ENCODE measurements at places on chromosomes 1 and 21.

DNA sequence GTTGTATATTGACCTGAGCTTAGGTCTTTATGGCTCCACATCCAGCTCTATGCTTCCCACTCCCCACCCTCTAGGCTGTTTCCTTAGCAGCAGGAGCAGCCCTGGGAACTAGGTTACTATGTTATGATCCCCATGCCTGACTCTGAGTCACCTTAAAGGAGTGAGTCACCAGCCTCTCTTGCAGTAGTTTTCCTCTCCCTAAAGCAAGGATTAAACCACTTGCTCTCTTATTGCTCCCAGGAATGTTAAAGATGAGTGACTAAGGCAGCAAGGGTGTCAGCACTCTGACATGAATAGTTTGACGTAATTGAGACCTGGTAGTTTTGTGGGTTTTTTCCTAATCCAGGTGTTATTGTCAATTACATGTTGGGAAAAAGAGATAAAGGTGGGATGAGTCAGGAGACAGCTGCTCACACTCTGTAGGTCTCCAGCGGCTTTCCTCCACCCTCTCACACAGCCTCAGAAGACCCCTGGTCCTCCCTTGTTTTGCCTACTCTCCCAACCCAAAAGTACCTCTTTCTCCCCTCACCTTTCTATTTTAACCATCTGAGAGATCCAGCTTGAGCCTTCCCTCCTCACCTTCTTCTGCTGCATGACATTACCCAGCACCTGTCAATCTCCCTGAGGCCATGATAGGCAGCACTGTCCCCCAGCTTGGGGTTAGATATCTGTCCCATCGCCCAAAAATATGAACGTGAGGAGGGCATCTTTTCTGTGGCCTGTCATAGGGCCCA, 369.1 kb upstream of the VAMP3 start:
- DNase-seq: peak; percentile 99

GRCh38 chr1:192635939-192636338, at the start of gene RGS13:
Gene RGS13, plus strand, starts transcription at chr1:192636147. Its CDS starts 8,188 bp downstream, at chr1:192644335.
- DNase-seq: no peak

DNA sequence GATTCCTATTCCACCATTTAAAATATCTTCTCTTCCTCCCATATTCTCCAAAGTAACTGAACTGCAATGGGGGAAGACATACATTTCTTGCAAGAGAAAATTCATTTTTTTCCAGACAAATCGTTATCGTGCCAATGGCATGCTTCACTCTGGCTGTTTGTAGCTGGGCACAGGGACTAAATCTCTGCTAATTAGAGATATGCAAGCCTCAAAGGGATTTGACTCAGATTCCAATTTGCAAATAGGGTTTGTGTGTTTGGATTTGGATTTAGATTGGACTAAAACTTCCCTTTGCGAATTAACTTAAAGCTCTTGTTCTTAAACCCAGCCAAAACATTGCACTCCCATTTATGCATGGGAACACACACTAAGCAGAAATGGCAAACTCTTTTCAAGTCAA, 276.2 kb upstream of the DUSP10 start:
- DNase-seq: no peak

- DNase-seq: no peak
These were observed 3.5 kb upstream of the FCMR start for GRCh38 chr1:206925106-206925736.

DNA sequence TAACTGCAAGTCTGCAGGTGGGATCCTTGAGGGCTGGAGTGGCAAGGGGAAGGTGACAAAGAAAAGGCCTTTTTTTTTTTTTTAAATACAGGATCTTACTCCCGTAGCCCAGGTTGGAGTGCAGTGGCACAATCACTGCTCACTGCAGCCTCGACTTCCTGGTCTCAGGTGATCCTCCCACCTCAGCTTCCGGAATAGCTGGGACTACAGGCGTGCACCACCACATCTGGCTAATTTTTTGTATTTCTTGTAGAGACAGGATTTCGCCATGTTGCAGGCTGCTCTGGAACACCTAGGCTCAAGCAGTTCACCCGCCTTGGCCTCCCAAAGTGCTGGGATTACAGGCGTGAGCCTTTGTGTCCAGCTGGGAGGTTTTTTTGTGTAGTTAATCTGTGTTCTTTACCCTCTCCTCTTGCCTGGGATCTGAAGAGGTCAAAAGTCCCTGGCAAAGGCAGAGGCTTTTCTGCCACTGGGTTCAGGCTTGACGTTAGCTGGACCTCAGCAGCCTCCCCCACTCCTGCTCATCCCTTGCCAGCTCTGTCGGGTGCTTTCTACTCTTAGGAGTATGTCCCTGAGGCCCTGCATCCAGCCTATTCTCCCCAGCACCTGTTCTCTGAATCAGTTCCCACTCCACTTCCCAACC, 5.2 kb downstream of the IL6R start:
- no peak for DNase-seq

GRCh38 chr1:7251454-7251800, 466.2 kb downstream of the CAMTA1 start:
- no peak for DNase-seq

GRCh38 chr1:151585622-151586021, 26.2 kb upstream of the SNX27 start:
- DNase-seq: peak; percentile 32

DNA sequence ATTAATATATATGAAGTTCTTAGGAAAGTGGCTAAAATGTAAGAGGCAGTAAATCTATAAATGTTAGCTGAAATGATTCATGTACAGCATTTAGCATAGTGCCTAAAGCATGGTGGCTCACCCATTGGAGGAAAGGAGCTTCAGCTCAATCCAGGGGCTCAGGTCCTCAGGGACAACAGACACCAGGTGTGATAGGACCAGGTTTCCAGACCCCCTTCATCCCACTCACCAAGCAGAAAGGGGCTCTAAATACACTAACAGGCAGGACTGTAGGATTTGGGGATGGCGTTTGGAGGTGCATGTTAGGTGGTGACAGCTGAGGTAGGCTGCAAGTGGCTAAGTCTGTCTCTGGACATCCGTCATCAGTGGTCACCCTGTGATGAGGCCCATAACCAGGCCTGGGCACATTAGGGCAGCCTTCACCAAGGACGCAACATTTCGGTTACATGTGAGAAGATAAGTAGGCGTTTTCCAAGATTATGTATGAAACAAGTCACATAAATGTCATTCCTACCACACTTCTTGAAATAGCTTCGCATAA, 233.1 kb downstream of the C1orf94 start:
- DNase-seq: no peak

DNA sequence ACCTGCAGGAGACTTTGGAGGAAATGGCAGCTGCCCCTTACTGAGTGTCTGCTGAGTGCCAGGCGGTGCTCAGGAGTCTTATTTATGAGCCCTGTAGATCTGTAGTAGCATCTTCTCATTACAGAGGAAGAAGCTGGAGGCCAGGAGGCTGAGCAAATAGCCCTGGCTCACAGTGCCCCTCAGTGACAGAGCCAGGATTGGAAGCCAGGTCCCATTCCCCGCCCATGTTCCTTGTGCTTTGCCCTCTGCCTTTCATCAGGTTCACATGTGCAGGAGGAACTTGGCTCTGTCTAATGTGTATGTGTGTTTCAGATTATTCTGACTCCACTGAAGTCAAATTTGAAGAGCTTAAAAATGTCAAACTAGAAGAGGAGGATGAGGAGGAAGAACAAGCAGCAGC, 21.2 kb downstream of the KDM4A start:
- DNase-seq: no peak

DNA sequence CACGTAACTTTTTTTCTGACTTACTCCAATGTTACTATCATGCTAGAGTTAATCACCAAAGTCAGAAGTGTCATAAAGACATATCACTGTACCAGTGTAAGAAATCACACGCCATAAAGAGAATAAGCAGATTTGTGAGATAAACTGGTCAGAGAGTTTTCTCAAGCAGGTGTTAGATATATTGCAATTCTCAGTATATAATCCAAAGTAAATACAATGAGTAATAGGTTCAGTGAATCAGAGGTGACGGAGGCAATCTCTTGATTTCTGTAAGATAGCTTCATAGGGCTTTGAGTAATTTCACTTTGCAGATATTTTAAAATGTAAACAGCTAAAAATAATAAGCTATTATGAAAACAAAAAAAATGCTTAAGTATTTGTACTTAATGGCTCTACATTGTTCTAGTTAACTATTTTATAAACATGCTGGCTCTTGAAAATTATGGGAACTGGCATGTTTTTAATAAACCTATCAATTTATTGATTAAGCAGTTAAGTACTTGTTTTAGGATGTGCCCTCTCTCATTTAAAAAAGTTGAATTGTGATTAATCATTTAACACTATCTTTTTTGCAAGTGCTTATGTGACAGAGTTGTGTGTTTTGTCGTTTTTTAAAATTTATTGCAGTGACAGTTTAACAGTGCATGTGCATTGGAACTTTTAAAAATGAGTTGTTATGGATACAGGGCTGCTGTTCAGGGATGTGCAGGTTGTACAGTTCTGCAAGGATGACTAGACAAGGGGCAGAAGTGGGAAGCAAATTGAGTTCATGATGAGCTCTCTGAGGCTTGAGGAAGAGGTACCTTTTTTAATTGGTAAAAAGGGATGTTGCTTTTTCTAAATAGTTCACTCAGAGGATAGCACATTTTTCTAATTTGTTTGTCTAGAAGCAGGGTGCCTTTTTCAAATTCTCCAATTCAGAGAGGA, 119.1 kb downstream of the USP25 start:
- no peak for DNase-seq

GRCh38 chr21:17441370-17441769, 71.5 kb upstream of the CXADR start:
- no peak for DNase-seq

DNA sequence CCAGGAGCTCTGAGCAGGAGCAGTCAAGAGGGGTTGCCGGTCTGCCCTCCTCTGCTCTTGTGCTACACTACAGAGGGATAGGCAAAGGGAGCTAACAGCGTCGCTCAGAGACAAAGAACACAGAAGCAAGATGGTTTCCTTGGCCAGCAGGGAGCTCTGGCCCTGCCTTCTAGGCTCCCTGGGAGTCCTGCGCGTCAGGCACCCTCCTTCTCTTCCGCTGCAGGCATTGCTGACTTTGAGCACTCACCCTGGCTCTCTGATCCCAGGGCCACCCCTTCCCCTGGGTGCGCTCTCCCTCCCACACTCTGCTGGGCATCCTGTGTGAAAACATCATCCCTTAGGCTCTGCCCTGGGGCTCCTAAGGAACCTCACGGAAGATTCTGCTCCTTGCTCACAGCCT, 489 bp downstream of the TNNI1 start:
- DNase-seq: no peak

GRCh38 chr1:25425098-25426085, 4.8 kb upstream of the RHCE start:
- DNase-seq: no peak

DNA sequence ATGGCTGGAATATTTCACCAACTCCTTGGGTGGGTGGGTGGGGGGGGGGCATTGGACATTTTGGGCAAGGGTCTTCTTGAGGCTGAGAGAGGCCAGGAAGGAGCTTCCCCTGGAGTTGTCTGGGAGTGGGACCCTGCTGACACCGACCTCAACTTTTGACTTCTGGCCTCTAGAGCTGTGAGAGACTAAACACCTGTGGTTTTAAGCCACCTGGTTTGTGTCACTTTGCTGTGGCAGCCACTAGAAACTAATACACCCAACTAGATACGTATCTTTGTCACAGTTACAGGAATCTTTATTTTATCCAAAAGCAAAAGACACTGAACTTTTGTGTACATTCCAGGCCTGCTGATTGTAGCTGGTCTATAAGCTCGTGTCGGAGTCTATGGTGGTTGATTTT, 9.9 kb upstream of the RIPK4 start:
- DNase-seq: no peak

DNA sequence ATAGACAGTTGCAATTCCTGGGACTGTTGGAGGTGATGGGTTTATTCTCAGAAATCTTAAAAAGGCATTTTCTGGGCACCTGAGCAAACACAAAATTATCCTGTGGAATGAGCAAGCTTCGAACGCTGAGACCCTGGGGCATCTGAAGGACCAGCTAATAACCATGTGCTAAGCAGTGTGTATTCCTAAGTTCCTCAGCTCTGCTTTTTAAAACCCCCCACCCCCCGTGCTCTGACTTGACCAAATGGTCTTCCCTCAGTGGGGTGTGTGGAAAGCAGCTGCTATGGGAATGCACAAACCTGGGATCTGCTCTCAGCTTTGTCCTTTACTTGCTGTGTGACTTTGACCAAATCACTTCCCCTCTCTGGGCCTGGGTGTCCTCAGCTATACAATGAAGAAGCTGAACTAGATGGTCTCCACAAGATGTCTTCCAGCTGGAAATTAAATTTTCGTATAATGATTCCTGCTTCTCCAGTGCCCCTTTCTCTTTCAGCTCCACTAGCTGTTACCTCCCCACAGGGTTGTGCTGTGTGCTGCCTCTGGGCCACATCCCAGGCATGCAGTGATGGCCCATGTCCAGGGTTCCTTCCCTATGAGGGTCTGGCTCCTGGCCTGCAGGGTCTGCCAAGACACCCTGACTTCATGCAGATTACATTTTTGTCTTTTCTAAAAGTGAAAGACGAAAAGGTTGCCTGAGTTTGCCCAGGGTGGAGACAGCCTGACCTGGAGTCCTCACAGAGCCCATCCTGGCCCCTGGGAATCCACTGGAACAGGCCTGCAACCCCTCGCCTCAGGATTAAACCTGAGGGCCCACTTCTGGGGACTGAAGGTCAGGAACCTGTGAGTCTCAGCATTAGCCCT, 14.9 kb upstream of the CD247 start:
- DNase-seq: no peak

DNA sequence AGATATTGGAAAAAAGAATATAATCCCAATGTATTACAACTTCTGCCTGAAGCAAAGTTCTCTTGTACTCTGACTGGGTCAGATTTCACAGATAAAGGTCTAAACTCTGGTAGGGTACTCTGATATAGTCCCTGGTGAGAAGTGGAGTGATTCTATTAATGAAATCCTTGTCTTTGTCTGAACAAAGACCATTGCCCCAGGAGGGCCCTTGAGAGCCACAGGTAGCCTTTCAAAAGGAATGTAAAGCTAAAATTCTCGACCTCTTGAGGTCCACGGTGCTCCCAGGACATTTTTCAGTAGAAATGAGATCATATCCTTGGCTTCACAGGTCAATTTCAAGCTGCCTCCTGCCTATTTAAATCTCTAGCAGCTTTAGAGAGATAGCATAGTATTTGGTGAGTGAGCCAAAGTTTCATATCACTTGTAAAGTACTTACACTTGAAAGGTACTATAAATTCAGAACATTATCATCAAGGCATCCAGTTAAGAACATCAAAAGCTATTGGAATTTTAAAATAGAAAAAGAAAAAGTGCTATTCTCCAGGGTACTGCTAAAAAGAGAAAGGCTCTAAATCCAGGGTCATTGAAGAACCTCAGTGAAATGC, 10.1 kb downstream of the TNNI3K start:
- no peak for DNase-seq

- peak; percentile 72 for DNase-seq
These were observed 50.2 kb downstream of the CAPZB start for GRCh38 chr1:19435181-19435580.

- no peak for DNase-seq
These were observed 995 bp upstream of the IPO13 start for GRCh38 chr1:43945674-43946235.

- DNase-seq: no peak
These were observed 30.7 kb upstream of the EDN2 start for GRCh38 chr1:41515131-41515678.

DNA sequence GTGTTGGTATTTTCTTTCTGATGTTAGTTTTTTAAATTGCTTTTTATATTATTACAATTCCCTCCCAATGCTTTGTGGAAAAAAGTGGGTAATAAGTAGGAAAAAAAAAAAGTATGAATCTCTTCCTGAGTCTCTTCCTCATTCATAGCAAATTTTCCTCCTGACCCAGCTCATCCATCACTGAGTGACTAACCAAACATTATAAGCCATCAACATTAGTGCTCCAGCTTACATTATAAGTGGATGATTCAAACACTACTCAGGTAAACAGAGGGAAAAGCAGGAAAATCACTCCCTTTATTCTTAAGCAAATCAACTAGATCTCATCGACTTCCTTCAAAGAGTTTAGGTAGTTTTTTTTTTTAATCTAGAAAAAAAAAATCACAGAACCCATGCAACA, 15.4 kb upstream of the SAMD13 start:
- DNase-seq: no peak

Data from skeletal muscle cell (primary cell).